ENCODE measurements at places on chromosomes 4 and X. TPM values are rescaled to one million over a fixed set of nuclear protein-coding genes. Genes with fewer than 3 reads are reported as not detected.

PAGE1 gene
- not detected for total RNA-seq

DUSP9 gene
- total RNA-seq = 6.3 TPM

CLDN22 gene
- total RNA-seq = 0.72 TPM

TGIF2LX gene
- 0.72 TPM for total RNA-seq

GPRASP3 gene
- 7.0 TPM for total RNA-seq

SUV39H1 gene
- total RNA-seq = 4.6 TPM

DNA sequence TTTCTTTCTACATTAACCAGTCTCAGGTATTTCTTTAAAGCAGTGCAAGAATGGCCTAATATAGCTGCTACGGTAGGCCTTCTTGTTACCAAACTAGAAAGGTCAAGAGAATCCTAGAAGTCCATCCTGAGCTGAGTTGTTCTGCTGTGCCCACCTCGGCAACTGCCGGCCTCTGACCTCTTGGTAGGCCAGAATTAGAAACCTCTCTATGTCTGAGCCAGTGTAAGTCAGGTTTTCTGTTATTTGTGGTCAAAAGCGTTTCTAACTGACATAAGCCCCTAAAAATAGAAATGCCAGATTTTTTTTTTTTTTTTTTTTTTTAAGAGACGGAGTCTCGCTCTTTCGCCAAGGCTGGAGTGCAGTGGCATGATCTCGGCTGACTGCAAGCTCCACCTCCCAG, 43.1 kb downstream of the SOWAHB start:
- peak; percentile 21 for DNase-seq

GRCh38 chrX:4382273-4382672, 668.8 kb upstream of the PRKX start:
- DNase-seq = no peak

DNA sequence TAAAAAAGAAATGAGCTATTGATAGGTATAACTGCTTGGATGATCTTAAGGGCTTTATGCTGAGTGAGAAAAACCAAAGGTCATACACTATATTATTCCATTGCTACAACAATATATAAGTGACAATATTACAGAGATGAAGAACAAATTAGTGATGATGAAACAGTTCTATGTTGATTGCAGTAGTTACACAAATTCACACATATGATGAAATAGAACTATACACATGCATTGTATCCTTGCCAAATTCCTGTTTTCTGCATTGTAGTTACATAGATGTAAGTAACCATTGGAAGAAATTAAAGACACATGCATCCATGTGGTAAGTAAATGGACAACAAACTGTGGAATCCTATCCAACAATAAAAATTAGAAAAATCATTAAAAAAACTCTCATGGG, 76.5 kb downstream of the CENPC start:
- no peak for DNase-seq

DNA sequence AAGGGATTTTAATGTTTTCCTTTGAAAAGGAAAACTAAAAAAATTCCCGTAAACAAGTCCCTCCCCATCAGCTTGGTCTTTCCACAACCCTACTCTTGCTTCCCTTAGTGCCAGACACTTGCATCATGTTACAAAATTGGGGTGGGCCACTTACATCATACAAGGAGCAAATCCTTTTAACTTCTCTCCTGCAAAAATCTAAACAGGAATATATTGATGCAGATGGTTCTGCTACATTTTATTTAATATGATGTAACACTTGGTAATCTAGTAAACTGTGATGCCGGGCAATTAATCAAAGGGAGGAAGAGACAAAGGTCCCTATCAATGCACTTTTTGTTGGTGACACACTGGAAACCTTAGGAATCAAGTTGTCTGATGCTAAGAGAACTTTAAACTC, 125.3 kb downstream of the UBE2K start:
- DNase-seq = peak; percentile 12

DNA sequence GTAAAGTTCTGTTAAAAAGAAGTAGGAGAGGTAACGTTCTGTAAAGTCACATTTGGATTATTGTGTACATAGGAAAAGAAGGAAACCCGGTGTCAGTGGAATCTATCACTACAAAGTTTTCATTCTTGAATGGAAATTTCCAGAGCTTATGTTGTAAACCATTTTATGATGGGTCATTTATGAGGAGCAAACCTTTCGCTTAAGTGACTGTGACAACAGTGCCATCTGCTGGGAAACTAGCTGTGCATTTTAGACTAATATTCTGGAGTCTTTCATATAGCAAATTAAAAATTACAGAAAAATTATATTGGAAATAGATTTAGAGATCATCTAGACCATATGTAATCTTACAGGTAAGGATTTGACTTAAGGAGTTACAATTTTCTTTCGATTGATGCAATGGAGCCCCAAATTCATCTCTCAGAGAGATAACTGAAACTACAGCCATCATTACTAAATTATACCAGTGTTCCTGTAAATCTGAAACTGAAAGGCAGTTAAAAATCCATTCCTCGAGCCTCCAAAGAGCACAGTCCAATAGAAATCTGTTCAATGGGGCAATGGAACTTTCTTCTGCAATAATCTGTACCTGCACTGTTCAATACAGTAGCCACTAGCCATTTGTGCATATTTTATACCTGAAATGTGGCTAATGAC, 26.9 kb downstream of the ASB9 start:
- peak; percentile 56 for DNase-seq

DNA sequence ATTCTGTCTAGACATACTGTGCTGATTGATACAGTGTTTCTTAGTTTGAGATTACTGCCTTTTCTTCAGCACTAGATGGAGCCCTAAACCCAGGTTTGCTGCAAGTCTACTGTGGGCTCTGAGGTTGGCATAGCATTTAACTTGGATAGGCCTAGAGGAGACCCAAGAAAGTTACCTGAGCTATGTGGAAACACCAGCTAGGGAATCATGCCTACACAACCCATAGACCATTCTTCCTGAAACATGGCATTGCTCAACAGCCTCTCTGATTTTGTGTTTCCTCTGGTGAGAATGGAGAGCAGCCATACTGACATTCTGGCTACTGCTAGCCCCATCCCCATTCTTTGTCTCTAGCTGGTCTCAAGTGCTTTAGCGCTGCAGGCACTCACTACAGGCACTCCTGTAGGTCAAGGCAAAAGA, 287.7 kb upstream of the PCDH18 start:
- no peak for DNase-seq

- DNase-seq = no peak
These were observed 79.2 kb downstream of the USP9X start for GRCh38 chrX:41164449-41164848.

DNA sequence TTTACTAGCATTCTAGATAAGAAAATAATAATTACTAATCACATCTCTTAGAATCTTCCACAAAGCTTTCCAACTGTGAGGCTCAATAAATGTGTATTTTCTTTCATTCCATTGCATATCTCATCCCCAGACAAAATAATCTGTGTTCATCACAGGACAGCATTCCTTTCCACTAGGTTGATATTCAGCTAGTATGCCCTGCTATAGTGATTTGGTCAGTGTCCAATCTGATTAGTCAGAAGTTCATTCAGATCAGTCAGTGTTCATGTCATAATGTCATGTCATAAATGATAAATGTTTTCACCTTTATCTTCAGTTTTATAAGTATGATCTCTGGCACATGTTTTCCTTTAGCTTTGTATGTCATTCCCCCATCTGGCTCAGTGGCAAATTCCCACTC, 611.4 kb downstream of the KCTD8 start:
- DNase-seq = no peak

GRCh38 chrX:121050781-121051180, 3.4 kb downstream of the GLUD2 start:
- DNase-seq = no peak

DNA sequence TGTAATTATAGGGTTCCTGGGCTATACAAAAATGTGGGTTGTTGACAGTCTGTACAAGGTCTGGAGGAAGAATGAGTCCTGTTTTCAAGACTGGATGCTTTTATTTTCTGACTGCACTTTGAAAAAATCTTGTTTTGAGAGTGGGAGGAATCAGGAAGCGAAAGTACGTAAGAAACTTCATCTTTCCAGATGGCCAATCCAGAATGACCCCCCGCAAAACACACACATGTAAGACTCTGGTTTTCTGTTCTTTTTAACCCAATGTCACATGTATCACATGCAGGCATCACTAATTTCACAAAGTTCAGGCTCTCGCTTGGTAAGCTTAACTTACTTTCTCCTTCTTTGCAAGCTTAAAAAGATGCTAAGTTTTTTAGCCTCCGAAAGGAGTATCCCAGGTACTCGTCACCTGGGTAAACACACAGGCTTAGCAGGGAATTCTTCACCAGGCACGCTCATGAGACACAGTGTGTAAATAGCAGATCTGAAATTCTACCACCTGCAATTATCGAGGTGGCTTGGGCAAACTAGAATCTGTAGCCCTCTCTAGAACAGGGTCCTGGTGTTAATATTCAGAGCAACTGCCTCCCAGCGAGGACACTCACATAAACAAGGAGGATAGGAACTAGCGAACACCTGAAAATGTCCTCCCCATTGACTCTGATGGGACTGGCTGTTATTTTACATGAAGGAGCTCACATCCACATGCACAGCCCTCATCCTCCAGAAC, 90.7 kb downstream of the NSUN7 start:
- DNase-seq = no peak
